Aorta (tissue), 5 donors: ENCODE measurements at places on chromosomes 1 and 21. TPM values are rescaled to one million over a fixed set of nuclear protein-coding genes. Genes with fewer than 3 reads are reported as not detected.
A peak's percentile ranks its signal among the peaks of the same experiment; 100 is the strongest.

- DNase-seq = no peak
Observed at GRCh38 chr1:104163912-104164476, 414.3 kb downstream of the AMY1C start.

DNA sequence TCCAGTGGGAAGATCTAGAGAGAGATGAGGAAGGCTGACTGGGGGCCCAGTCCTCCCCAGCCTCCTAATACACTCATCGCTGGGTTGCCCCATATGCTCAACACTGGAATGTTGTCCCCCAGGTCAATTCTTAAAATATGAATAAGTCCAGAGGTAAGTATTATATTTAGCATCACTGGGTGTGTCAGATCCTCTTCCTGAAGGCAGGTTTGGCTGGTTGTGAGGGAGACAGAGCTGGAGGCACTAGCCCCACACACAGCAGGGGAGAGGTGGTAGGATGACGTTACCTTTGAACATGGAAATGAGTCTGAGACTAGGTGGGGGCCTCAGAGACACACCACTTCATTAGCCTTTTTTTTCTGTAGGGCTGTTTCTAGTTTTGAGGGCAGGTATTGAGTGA lies 42.6 kb downstream of the SLC44A3 start:
- no peak for DNase-seq

GRCh38 chr1:93878501-93878888 lies 511 bp downstream of the DNTTIP2 start:
- peak; percentile 80 for DNase-seq

TSPEAR gene
- total RNA-seq = not detected

CD244 gene
- 0.36 TPM for total RNA-seq

DNA sequence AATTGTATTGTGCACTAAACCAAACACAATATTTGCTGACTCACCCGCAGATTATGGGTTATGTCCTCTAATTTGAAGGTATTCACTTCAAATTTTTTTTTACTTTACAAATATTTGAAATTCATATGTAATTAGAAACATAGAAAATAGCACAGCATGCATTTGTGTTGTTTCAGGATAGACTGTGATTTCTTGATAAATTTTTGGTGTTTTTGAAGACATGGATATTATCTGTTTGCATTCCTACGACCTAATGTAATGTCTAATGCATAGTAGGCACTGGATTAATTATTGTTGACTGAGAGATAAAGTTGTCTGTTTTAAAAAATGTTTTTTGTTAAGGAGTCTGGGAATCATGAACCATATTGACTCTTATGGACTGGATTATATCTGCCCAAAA lies 850.2 kb downstream of the BRINP3 start:
- DNase-seq = no peak
